ENCODE measurements at places on chromosomes 16 and 17.

GRCh38 chr16:58042001-58042885, 16.7 kb downstream of the MMP15 start:
- no peak for DNase-seq

- DNase-seq = no peak
Observed at GRCh38 chr16:75377729-75378386, 55.4 kb downstream of the CFDP1 start.

DNA sequence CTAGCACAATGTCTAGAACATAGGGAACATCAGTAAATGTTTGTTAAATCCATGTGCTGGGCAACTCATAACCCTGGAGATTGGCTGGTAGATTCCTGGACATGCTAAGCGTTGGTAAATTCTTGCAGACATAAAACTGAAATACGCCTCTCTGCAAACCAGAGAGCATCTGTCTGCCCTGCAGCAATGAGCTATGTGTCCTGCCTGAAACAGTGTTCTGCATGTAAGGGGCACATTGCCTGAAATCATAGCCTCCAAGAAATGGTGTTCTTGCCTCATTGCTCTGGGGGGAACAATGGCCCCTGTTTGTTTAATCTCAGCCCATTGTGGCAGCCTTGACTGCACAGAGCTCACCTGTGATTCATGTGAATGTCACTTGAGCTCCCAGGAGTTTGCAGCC, 113.5 kb upstream of the CCL2 start:
- DNase-seq = no peak

DNA sequence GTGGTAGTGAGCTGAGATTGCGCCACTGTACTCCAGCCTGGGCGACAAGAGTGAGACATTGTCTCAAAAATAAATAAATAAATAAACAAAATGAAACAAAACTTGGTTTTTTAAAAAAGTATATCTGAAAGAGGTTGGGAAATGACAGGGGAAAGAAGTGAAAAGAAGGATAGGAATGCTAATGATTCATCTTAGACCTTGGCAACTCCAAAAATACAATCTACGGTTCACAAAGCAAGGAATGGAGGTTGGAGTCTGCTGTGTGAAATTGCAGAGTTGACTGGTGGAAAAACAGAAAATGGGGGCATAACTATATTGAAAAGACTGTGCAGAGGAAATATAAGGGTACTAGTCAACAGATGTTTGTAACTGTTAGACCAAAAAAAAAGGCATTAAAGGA, 40.0 kb upstream of the CD300E start:
- no peak for DNase-seq

GRCh38 chr16:77689971-77690370, 32.3 kb upstream of the NUDT7 start:
- no peak for DNase-seq

GRCh38 chr16:83315271-83315670, 492.5 kb upstream of the HSBP1 start:
- DNase-seq = no peak

- DNase-seq = no peak
Observed at GRCh38 chr16:30585022-30585399, 486 bp downstream of the ZNF785 start.

DNA sequence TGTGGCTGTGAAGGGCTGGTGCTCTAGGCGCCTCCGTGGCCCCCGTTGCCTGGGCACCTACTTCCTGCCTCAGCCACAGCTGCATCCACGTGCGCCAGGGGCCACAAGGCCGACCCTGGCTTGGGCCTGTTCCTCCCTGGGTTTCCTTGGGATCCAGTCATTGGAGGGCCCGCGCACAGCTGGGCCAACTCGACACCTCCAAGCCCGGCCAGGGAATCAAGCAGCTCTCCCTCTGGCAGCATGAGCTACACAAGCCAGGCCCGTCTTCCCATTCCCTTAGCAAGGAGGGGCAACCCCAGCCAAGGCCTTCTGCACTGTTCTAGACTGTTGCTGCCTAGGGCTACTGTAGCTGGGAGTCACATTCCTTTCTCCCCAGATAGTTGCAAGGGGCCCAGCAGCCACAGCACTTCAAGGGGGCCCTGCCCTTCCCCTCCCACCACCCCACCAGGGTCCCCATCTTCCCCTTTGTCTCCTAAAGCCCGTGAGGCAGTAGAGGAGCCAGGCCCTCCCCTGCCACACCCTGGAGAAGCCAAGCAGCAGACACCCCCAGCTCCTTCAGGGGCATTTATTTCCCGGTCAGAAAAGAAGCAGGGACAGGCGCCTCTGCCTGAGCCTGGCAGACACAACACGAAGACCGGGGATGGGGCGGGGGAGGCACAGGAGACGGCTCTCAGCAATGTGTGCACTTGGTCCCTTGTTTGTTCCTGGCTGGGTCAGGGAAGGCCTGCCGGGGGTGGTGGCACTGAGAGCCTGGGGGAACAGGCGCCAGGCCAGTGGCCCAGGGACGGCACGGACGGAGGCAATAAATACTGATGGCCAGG, 3.8 kb downstream of the ARHGDIA start:
- no peak for DNase-seq

DNA sequence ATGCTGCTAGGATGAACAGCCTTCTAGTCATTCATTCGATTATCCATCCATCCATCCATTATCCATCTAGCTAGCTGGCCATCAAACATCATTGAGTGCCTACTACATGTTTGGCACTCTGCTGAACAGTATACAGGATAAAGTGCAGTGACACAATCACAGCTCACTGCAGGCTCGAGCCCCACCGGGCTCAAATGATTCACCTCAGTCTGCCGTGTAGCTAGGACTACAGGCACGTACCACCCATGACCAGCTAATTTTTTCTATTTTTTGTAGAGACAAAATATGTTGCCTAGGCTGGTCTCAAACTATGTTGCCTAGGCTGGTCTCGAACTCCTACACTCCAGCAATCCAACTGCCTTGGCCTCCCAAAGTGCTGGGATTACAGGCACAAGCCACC, 50.0 kb downstream of the SSH2 start:
- DNase-seq = no peak

DNA sequence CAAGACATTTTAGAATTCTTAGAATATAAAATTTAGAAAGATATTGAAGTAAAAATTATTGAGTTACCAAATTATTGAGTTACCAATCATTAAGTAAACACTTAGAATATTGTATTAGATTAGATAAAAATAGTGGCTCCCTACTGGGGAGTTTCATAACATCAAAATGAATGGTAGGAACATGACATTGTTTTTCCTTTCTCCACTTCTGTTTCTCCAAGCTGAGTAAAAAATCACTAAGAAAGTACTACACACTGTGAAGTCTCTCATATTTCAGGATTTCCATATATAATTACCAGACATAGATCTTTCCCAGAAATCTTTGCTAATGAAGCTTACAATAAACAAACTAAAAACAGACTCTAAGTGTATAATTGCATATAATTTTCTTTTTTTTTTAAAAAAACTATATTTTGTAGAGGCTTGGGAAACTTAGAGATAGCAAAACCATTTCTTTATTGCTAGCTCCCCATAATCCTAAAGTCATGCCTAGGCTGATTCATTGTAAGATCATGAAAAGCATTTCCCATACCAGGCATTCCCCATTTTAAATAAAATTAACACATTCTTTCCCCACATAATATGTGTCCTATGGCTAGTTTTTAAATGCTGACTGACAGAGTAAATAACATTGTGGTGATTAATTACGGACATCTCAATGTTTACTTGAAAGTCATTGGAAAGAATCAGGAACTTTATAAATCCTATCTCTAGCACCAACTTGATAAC, 1408.7 kb upstream of the GOT2 start:
- no peak for DNase-seq

- DNase-seq = no peak
Observed at GRCh38 chr17:83202002-83203000, 122.9 kb downstream of the METRNL start.

DNA sequence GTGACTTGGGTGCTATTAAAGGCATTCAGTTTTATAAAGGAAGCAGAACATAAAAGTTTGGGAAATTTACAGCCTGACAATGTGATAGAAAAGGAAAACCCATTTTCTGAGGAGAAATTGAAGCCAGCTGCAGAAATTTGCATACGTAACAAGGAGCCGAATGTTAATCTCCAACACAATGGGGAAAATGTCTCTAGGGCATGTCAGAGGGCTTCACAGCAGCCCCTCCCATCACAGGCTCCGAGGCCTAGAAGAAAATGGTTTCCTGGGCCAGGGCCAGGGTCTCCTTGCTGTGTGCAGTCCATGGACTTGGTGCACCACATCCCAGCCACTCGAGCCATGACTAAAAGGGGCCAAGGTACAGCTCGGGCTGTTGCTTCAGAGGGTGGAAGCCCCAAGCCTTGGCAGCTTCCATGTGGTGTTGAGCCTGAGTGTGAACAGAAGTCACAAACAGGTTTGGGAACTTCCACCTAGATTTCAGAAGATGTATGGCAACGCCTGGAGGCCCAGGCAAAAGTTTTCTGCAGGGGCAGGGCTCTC, 23.9 kb upstream of the TOM1L1 start:
- no peak for DNase-seq

- no peak for DNase-seq
Observed at GRCh38 chr17:17053446-17054379, 11.5 kb downstream of the MPRIP start.

DNA sequence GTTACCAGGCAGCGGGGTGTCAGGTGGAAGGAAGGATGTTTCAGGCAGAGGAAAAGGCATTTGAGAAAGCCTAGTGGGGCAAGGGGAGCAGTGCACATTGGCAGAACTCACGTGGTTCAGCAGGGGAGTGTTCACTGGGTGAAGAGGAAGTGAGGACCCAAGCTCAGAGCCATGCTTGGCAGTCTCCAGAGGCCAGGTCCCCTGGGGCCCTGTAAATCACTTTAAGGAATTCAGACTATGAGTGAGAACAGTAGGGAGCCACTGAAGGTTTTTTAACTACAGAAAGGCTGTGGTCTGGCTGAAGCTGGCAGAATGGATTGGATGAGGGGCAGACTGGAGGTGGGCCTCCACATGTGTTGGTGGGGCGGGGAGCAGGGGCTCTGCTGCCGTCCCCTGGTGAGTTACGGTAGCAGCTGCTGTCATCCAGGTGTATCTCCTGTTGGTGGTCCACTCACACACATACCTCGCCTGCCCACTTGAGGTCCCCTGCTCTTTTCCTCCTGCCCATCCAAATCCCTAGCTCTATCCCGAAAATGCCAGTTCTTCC, 5.1 kb downstream of the CLEC16A start:
- DNase-seq = no peak

GRCh38 chr17:21549107-21549687, 143.1 kb upstream of the KCNJ18 start:
- DNase-seq = no peak

- no peak for DNase-seq
Observed at GRCh38 chr17:33509331-33509730, 216.2 kb upstream of the ASIC2 start.

DNA sequence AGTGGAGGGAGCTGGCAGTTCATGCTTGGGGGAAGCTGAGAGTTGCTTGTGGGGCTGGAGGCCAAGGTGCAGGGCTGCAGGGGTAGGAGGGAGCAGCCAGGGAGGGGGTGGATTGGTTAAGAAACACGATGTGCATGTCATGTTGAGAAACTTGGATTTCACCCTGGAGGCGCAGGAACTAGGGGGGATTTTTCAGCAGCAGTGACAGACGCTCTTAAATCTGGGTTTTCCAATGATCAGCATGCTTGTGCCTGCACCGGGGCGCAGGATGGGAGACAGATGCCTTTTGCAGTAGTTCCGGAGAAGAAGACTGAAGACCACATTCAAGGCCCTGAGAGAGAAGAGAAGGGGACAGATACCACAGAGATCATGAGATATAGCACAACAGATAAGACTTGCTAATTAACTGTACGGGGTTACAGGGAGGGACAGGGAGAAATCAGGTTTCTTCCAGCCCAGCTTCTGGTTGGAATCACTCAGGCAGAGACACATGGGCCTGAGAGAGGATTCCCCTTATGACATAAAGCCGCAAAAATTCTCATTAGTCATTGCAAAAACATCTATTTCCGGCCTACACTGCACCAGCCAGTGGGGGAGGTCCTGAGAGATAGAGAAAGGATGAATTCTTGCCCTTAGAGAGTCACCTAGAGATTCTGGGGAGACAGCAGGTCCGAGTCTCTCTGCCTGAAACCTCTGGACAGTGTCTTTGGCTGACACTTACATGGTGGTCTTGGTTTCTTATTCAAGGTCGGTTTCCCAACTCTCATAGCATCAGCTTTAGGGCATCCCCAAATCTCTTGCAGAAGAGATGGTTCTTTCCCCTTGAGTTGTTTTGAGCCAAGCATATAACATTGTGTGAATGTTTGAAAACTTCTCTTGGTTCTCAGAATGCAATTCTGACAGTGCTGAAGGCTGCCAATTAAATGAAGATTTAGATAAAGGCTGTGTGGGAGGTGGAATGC, 27.1 kb downstream of the CDH13 start:
- no peak for DNase-seq

GRCh38 chr16:83176802-83177201, 550.0 kb downstream of the CDH13 start:
- DNase-seq = no peak

- peak; percentile 40 for DNase-seq
Observed at GRCh38 chr17:37710344-37710886, 34.4 kb downstream of the HNF1B start.

DNA sequence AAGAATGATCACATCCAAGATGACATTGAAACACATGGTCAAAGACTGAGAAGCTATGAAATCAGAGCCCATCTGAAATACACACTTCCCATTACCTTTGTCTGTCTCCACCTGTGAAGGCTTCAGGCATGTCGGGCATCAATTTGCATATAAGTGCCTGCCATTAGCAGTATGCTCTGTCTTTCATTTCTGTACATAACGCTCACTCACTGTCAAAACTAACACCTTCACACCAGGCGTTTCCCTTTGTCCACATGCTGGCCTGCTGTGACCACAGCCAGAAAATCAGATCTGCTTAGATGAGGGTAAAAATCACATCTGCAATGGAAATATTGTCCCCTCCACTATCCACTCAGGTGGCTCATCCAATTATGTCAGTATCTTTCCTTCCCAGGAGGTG, 524.8 kb downstream of the TOX3 start:
- DNase-seq = no peak

DNA sequence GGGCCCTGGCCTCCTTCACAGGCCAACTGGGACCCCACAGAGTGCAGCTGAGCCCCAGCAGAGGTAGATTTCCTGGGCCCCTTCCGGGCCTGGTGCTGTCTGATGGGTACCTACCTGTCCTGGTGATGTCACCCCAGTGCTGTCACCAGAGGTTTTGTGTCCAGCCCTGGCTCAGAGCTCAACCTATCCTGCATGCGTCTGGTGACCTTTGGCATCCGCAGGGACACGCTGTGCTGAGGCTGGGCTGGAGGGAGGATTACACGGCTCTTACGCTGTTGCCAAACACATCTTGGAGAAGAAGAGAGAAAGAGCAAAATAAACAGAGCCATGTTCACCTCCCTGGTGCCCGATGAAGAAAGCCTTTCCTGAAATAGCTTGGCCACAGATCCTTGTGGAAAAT, 70.6 kb upstream of the MED9 start:
- DNase-seq = no peak

GRCh38 chr17:59725691-59726090, 18.2 kb downstream of the VMP1 start:
- no peak for DNase-seq

- no peak for DNase-seq
Observed at GRCh38 chr17:6072157-6072556, 2.0 kb downstream of the WSCD1 start.

- peak; percentile 21 for DNase-seq
Observed at GRCh38 chr17:81991684-81992305, 14.4 kb downstream of the ASPSCR1 start.

Data from NCI-H187 (cell line).